ENCODE measurements at places on chromosomes 13 and 19.

GRCh38 chr13:109650861-109651260 is 135.5 kb downstream of the IRS2 start:
- DNase-seq: no peak

- no peak for DNase-seq
These were observed 826.7 kb downstream of the DIAPH3 start for GRCh38 chr13:59337070-59337469.

DNA sequence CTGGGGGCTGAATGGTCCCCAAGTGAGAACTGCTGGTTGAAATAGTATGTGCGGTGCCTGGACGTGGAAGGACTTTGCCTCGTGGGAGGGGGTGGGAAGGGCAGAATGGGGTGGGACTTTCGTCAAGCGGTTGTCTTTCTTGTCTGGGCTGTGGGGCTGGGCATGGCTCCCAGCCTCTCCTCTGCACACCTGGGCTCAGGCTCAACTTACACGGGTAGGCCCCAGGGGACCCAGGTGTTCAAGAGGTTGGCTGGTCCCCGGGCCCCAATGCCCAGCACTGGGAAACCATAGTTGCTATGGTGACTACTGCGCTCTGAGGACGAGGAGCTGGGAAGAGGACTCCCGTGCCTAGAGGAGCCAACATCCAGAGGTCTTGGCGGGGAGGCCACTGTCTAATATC is 7.3 kb downstream of the NWD1 start:
- no peak for DNase-seq

- no peak for DNase-seq
These were observed 59.3 kb upstream of the ABCC4 start for GRCh38 chr13:95360464-95361097.

GRCh38 chr13:33787051-33787591 is 30.8 kb upstream of the RFC3 start:
- no peak for DNase-seq

- no peak for DNase-seq
These were observed 711 bp downstream of the FUT2 start for GRCh38 chr19:48696353-48697010.

DNA sequence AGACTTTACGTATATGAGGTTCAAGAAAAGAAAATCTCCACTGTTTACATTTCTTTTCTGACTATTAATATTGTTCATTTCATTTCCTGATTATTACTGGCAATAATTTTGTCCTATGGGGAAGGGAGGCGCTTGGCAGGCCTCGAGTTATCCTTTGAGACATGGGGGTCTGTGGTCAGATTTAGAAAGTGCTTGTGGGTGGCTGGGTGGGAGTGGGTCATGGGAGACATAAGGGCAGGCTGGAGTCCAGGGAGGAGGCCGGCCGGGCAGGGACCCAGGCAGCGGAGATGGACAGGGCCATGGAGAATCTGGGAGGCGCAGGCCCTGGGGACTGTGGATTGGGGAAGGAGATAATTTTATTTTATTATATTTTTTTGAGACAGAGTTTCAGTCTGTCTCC is 40.1 kb downstream of the LTBP4 start:
- DNase-seq: peak; percentile 48

DNA sequence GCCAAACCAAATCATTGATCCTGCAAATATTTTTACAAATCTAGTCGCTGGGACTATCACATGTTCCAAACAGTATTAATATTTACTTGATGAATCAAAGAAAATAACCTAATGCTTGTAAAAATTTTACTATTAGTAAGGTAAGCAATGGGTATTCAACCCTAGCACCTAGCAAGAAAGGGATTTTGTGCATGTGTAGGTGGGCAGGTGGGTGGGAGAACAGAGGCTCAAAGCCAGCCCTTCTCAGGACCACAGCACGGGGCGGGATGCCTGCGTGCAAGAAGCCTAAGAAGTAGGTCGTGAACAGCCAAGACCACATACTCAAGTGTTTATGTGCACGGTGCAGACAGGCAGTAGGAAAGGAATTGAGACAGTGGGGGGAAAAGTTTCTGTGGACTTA is 26.6 kb downstream of the DOCK9 start:
- DNase-seq: no peak

DNA sequence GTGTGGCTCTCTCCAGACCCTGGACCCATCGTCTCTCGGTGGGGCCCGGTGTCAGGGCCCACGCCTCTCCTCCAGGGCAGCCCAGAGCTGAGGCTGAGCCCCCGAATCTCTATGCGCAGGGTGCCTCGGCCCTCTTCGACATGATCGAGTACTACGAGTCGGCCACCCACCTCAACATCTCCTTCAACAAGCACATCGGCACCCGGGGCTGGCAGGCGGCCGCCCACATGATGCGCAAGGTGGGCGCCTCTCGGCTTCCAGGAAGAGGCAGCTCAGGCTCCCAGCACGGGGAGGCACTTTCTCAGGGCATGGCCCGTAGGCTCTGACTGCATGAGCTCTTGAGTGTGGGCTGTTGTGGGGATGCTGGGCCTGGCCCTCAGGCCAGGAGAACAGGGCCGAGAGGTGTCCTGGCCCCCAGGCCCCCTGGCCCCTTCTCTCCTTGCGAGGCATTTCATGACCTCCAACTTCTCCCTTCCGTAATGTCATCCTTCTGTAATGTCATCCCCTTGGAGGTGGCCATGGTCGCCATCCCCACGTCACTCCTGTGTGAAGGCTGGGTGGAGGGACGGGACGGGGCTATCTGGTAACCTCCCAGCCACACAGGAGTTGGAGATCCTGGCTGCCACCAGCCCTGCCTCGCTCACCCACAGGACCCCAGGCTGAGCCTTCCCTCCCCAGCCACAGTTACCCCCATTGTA is 19.4 kb downstream of the NKPD1 start:
- no peak for DNase-seq

GRCh38 chr13:40161931-40162330 is 504.5 kb downstream of the FOXO1 start:
- DNase-seq: no peak

DNA sequence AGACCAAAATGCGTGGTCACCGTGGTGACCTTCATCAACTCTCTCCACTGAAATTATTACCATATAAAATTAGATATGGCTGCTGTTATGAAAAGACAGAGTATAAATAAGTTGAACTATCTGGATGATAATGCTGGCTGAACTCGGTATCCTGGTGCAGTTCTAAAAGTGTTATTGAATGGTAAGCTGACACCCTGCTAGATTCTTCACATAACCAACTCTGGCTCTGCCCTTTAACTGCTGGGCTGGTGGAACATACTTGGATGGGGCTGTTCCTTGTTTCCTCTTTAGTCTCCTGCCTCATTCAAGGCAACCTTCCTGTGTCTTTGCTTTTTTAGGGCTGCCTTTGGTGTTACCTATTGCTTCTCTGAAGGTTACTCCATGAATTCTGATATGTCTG is 106.9 kb downstream of the FGF9 start:
- DNase-seq: no peak

DNA sequence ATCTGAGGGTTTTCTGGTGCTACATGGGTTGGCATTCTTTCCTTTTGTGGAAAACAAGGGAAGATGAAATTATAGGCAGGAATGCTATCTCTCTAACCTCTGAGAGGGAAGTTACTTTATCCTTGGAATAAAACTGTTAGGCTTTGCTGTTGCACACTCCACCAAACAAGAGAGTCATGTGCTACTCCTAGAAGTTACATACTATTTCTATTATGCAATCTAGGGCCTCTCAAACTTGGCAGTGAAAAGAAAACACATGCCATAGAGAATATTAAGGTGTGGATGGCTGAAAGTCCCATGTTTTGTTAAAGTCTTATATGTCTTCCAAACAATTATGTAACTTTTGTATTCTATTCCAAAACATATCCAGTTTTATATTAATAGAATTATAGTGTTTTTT is 367.9 kb downstream of the SLC7A1 start:
- DNase-seq: no peak

- DNase-seq: no peak
These were observed 107.4 kb downstream of the KCTD12 start for GRCh38 chr13:76778853-76779252.

DNA sequence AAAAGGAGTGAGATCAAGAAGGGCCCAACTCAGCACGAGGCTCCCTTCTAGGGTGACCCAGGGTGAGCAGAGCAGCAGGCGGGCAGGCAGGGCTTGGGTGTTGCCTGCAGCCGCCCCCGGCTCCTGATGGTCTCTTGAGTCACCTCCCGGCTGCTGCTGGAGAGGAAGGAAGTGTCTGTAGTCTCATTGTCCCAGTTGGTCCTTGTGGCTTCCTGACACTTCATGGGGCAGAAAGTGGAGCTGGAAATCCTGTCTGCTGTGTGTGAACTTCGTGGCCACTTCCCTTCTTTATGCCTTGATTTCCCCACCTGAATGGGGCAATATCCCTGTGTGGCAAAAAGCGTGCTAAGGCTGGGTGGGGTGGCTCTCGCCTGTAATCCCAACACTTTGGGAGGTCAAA is 2.5 kb downstream of the MAP1S start:
- peak; percentile 74 for DNase-seq

GRCh38 chr13:36133950-36134626 is 2.9 kb upstream of the DCLK1 start:
- DNase-seq: no peak

- no peak for DNase-seq
These were observed 11.4 kb downstream of the FCHO1 start for GRCh38 chr19:17762505-17763229.

DNA sequence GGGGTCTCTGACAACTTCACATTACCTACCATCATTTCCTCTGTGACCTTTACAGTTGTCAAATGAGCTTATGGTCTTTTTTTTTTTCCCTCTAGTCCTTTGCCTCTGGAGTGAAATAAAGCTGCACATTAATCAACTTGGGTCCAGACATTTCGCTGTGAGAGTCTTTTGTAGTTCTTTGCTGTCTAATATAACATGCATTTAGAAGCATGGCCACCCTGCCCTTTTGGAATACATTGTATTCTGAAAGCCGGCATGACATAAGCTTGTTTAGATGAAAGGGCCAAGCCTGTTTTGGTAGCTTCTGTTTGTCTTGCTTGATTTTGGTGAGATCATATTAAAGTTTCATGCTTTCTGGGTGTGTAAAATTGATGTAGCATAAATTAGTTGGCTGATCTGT is 509.8 kb downstream of the DIAPH3 start:
- DNase-seq: no peak

DNA sequence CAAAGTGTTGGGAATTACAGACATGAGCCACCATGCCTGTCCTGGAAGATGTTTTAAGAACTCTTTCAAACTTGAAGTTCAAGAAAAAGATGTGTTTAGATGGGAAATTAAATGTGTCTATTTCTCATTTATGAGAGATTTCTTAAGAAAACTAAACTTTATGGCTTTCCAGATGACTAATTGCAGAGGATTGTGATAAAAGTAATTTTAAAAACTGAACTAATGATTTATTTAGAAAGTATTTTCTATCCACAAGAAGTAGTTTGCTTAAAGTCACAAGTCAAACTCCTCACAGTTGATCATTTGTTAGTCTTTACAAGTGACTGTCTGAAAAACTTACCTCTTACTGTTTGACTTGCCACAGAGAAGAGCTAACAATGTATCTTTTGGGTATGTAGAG is 89.6 kb upstream of the SPRY2 start:
- DNase-seq: no peak

- no peak for DNase-seq
These were observed 3.5 kb downstream of the PNMA8B start for GRCh38 chr19:46491975-46492682.

- DNase-seq: peak; percentile 94
These were observed at the start of gene ZNF433 for GRCh38 chr19:12035220-12036172. TSS of gene ZNF433 (minus strand) at chr19:12035679. CDS start at chr19:12035539, 140 bp downstream.

- no peak for DNase-seq
These were observed 89.3 kb upstream of the C1QTNF9B start for GRCh38 chr13:23986619-23987018.

GRCh38 chr19:10486551-10486950 is 16.6 kb downstream of the KEAP1 start:
- no peak for DNase-seq

- no peak for DNase-seq
These were observed 160.5 kb downstream of the DLEU7 start for GRCh38 chr13:50682966-50683365.

GRCh38 chr13:103006641-103007426 is 59.4 kb downstream of the SLC10A2 start:
- no peak for DNase-seq

- peak; percentile 14 for DNase-seq
These were observed 2.7 kb downstream of the PLAUR start for GRCh38 chr19:43667126-43667875.

- DNase-seq: no peak
These were observed 6.6 kb upstream of the ZNF835 start for GRCh38 chr19:56678205-56678604.

- no peak for DNase-seq
These were observed 679.3 kb upstream of the GPC6 start for GRCh38 chr13:92547266-92547665.

DNA sequence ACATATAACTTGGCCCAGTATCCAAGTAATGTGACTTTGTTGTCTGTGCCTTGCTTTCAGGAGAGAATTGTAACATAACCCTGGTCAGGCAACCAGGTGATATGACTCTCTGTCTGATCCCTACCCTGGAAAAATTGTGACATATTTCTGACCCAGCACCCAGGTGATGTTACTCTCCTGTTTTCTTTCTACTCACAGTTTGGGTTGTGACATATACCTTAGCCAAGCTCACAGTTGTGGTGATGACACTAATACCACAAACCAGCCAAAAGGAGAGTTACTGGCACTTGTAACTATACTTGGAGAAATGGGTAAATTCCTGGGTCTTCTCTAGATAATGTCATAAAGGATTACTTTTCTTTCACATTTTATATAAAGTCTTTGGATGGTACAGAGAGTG is 14.3 kb upstream of the ZNF254 start:
- DNase-seq: no peak

- no peak for DNase-seq
These were observed 110.2 kb upstream of the GJB6 start for GRCh38 chr13:20342311-20342710.

- no peak for DNase-seq
These were observed 4.4 kb upstream of the FCER2 start for GRCh38 chr19:7706188-7706954.

GRCh38 chr13:84303035-84303434 is 420.8 kb upstream of the SLITRK1 start:
- DNase-seq: no peak

DNA sequence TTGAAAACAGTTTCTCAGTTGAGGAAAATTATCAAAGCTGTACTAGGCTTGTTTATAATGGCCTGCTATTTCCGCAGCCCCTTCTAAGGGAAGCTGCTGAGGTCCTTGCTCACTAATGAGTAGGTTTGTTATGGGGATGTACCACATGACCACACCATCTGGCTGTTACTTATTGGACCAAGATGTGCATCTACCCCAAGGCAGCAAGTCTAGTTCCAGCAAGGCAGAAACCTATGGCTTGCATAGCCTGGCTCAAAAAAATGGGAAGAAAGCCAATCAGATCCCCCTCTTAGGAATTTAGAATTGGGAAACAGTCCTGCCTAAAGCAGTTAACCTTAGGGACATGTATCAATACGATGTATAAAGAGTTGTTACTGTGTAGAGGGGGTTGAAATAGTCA is 186.5 kb upstream of the SPRY2 start:
- DNase-seq: no peak

DNA sequence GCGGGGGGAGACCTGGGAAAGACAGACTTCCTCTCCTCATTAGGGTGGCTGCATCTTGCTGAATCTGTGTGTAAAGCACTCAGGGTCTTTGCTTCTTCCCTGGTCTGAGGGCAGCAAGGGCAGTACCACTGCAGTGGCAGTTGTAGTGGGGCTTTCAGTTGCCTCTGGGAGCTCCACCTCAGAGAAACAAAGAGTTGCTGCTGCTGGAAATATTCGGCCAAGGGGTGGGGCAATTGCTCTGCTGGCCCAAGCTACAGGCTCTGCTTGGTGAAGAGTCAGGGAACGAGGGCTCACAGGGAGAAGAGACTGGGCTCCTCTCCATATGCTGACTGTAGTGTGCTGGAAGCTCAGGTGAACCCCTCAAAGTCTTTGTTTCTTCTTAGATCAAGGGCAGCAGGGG is 52.5 kb downstream of the POSTN start:
- no peak for DNase-seq
